ENCODE measurements at places on chromosomes 11 and 22.

DNA sequence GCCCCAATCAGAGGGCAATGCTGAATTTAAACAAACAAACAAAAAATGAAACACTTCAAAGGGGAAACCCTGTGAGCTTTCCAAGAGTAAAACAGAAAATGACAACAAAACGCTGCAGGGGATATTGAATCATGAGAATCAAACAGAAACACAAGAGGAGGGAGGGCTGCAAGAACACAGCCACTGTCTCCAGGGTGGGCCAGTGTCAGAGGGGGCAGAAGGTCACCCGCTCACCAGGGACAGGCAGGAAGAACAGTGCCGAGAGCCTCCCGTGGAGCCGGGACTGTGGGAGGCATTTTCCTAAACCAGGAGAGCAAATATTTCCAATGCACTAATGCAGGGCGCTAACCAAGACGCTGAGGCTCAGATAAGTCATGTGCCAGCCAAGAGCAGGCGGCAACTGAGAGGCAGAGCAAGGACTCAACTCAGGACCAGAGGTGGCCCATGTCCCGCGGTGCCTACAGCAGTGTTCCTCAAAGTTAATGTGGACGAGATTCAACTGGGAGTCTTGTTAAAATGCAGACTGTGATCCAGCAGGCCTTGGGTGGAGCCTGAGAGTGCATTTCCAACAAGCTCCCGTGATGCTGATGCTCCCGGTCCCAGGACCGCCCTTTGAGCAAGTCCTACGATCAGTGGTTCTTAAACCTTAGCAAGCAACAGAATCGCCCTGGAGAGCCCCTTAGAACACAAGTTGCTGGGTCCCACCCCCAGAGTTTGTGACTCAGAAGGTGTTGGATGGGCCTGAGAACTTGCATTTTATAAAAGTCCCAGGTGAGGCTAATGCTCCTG lies 197.2 kb downstream of the TENM4 start:
- no peak for DNase-seq

DNA sequence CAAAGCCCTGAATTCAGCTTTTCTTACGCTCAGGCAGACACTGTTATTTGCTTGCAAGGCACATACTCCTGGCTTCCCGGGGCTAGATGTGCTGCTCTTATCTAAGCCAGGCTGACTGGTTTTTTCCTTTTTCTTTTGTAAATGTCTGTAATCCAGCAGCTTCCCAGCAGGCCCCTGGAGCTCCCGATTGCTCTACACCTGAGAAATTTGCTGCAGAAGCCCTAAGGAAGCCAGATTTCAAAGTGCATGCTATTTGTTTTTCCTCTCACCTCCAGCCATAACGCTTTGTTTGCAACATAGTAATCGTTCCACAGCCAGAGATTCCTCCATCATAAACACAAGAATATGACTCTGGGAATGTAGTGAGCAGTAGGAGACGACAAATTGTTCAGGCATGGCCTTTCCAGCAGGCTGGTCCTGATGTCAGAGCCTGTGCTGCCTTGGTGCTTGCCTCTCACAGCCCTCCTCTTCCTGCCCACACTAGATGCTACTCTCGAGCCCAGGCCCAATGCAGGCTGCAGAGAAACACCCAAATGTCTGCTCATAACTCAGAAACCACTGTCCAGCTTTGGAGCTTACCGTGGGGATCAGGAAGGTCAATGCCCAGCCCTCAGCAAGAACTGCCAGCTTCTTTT lies 54.7 kb upstream of the SLC6A5 start:
- no peak for DNase-seq

- DNase-seq: no peak
Observed at GRCh38 chr11:8192896-8193209, 24.0 kb upstream of the RIC3 start.

GRCh38 chr11:72259490-72259889 lies 15.5 kb upstream of the PHOX2A start:
- no peak for DNase-seq

GRCh38 chr11:48170241-48171233 lies 46.1 kb upstream of the OR4B1 start:
- no peak for DNase-seq

- no peak for DNase-seq
Observed at GRCh38 chr22:17007257-17007656, 765 bp downstream of the GAB4 start.
